ENCODE measurements at places on chromosomes 12 and 14.

DNA sequence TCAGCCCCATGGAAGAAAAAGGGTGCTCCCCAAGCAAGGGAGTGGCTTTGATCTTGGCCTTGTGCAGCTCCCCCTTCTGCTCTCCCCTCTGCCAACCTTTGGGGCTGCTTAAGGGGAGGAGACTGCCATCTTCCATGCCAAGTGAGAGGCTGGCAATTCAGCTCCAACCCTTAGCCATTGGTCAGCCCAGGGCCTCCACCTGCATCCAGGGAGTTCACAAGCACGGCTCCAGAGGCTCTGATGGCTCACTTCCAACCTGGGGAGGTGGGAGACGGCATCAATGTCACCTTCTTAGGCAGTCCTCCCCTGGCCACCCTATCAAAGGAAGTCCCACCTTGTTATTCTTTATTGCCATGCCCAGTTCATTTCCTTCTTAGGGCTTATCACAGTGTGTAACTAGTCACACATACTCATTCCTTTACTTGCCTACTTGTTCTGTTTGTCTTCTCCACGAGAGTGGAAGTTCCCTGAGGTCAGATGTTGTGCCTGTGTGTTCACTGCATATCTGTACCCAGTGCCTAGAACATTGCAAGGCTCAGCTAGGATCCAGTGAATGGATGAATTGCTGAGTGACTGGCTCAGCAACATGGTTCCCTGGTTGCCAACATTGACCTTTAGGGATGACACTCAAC, 5.0 kb downstream of the HDAC7 start:
- DNase-seq = no peak

DNA sequence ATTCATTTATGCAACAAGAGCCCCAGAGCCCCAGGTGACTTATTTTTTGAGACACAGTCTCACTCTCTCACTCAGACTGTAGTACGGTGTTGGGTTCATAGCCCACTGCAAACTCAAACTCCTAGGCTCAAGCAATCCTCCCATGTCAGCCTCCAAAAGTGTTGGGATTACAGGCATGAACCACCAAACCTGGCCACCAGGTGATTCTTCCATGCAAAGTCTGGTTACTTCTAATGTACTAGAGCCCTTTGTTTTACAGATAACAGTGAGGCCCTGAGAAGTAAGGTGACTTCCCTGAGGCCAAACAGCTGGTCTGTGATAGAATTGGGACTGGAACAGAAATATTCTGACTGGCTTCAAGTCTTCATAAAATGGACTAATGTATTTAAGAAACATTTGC, 10.0 kb upstream of the KCNK10 start:
- DNase-seq = no peak

- DNase-seq = no peak
These were observed 51.2 kb downstream of the DRAM1 start for GRCh38 chr12:101928556-101928955.

DNA sequence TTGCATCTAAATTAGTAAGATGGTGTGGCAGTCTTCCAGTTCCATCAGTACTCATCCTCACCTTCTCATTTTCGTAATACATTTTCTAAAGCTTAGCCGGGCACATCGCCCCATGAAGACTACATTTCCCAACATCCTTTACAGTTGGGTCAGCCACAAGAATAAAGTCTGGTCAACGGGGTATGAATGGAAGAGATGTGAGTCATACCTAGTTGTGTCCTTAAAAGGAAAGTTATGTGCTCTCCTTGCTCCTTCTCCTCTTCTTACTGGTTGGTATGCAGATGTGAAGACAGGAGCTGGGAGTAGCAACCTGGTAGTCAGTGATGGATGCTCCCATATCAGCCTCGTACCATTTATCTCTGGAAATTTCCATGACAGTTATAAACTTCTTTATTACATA, 35.9 kb upstream of the EGLN3 start:
- no peak for DNase-seq

DNA sequence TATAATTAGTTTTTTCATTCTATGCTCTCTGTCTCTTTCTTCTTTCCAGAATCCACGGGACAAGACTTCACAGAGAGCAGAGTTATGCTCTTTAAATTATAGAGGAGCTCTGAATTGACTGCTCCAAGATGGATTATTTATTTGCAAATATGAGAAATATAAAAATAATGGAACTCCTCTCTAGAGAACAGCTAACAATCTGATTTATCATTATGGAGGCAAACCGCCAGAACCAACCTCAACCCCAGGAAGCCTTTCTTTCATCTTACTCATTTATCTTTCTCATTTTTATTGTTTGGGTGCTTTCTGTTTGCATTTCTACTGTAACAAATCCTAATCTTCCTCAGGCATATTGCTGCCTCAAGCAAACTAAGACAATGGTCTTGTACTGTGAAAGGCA, 216.5 kb downstream of the C12orf50 start:
- no peak for DNase-seq

DNA sequence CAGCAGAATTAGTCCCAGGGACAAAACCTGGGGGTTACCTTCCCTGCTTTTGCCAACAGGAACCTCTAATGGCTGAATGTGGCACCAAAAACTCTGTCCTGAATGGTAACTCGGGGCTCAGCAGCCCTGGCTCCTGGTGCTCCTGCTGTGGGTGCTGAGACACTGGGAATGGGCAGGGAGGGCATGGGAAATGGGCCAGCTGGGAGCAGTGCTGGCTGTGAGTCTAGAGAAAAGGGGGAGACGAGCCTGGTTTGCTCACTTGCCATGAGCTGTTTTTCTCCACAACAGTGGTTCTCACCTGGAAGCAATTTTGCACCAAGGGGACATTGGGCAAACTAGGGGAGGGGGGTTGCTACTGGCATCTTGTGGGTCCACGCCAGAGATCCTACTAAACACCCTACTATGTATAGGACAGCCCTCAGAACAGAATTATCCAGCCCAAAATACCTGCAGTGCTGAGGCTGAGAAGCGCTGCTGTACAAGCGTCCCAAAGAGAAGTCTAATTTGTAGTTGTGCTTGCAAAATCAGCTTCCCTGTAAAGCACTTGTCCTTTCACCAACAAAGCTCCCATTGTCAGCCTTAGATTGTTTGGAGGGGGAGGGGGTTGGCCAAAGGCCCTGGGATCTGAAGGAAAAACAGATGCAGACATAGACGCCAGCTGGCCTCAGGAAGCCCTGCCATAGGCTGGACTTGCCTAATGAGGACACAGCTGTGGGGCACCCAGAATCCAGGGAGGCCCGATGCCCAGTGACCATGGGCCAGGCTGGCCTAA, 3.6 kb downstream of the LRRC74A start:
- DNase-seq = no peak

DNA sequence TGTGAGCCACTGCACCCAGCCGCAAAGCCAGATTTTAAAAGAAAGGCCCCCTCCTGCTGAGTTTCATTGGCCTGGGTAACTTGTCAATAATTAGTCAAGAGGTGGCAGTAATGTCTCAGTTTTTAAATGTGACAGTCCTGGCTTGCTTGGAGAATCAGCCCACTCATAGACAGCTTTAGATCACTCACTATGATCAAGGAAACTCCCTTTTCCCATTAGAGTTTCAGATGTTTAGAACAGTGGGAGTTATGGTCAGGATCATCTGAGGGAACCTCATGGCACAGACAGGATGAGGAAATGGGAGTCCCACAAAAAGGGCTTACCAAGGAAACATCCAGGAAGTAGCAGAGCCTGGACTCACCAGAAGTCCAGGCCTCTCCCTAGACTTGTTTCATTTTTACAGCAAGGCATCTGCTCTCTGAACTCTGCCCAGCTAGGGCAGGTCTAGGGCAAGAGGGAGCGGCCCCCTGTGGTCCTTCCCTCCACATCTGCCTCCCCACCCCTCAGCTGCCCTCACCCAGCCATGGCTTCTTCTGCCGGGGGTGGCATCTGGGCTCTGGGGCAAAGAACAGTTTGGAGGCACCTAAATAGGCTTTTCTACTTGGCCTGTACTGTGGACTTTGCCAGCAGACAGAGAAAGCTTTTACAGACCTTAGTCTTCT, 11.2 kb downstream of the BCL2L14 start:
- DNase-seq = no peak

DNA sequence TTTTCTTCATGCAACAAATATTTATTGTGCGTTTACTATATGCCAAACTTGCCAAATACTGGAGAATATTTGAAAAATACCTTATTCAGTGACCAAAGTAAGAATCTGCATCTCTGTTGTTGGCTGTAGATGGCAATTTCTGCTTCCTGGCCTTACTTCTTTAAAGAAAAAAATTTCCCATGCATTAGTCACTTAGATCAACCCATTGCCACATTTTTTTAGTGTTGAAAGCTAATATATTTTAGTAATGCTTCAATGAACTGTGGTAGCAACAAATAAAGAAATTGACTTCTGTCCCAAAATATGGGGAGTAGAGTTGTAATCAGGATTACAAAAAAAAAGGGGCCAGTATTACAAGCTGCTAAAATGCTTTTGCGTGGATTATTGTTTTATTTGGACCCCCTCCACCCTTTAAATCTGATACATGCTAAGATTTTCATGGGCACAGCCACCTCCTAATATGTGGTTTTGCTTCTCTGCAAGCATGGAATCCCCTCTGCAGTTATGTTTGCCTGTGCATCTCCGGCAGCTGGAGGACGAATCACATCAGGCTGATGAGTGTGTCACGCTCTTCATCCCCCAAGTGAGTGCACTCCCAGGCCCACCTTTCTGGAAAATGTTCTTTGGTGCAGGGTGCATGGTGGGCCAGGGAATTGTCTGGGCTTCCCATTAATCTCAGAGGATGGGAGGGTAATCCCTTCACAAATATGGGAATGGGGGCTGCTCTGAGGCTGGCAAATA, 38.1 kb upstream of the PTCSC3 start:
- no peak for DNase-seq

DNA sequence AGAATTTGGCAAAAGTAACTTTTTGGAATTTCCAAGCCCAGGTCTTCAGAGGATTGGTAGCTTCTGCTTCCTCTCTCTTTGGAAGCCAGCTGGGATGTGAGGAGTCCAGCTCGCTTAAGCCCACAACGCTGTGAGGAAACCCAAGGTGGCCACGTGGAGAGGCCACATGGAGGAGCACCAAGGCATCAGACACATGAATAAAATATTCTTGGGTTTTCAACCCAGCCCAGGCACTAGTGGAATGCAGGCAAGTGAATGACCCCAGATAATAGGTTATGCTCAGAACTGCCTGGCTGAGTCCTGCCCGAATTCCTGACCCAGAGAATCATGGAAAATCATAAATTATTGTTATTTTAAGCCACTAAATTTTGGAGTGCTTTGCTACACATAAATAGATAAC, 119.7 kb upstream of the PARP11 start:
- DNase-seq = no peak

DNA sequence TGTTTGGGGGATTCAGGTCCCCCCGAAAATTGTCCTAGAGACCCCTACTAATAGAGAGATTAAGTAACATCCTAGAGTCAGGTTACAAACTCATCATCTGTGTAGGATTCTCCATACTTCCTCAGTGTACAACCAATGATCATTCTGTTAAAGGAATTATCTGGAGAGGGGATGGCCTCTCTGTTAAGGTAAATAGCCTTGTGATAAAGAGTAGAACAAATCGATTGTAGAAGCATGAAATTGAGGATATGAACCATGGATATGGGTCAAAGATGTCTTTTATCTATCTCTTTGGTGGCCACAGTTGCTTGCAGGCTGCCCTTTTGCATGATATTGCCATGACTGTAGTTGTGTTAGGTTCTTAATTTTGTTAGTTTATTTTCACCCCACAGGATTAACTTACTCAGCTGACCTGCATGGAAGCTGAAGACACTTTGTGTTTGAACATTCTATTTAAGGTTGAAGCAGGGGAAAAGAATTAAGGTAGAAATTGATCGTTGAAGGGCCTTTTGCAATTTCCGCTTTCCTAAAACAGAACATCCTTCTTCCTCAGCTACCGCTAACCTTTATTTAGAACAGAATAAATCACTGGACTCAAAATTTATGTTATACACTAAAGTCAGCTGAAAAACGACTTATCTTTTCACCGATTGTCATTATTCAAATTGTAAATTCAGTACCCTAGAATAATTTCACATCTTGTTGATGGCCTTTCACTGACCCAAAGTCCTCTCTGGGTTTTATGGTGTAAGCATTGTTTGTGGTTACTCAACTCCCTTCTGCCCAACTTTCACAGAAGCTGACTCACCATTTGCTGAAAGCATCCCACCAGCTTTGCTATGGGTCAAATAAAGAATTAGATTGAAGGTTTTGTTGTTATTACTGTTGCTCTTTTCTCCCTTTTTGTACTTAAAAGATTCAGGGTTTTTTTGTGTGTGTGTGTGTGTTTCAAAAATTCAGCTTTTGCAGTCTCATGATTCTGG, 52.3 kb downstream of the IRAK3 start:
- no peak for DNase-seq

- DNase-seq = no peak
These were observed 9.7 kb upstream of the IFI27 start for GRCh38 chr14:94100847-94101246.

- no peak for DNase-seq
These were observed 176.6 kb upstream of the CDKN3 start for GRCh38 chr14:54220071-54220703.

GRCh38 chr12:65823513-65824375, 539 bp upstream of the HMGA2 start:
- no peak for DNase-seq

- no peak for DNase-seq
These were observed 238.3 kb downstream of the SLC41A2 start for GRCh38 chr12:104719700-104720338.

DNA sequence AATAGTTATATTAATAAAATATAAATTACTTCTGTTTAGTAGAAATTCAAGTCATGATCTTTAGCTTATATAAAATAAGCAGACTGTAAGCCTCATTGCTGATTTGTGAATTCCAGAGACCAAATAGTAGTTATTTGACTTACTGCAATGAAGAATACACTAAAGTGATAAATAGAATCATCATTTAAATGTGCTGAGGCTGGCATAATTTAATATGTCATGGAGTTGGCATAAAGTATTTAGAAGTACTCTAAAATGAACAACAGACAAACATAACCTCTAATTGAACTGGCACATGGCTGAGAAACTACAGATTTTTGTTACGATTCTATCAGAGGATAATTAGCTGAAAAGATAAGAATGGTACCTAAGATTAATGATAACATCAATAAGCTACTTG, 45.7 kb upstream of the TRHDE start:
- no peak for DNase-seq

- DNase-seq = no peak
These were observed 78.8 kb downstream of the KCNC2 start for GRCh38 chr12:75130811-75131210.

DNA sequence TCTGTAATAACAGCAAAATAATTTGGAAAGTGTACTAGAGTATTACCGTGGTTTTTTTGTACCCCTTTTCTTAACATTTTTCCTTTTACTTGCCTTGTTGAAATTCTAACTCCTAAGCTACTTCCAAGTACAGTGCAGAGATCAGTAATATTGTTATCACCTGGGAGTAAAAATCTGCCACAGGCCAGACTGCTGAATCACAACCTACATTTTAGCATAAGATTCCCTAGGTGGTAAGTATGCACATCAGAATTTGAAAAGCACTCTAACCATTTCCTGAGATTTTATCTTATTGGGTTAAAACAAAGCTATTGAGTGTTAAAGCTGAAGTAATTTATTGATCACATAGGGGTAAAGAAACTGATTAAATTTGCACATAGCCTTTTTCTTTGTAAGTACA, 55.2 kb upstream of the KCNH3 start:
- DNase-seq = no peak

Measured in stimulated activated CD8-positive, alpha-beta memory T cell treated with anti-CD3 and anti-CD28 coated beads, Interleukin-15, amount 100 ng/mL, for 4 hours (primary cell).